H9 (cell line): ENCODE measurements at places on chromosomes 1 and 21. TPM values are rescaled to one million over a fixed set of nuclear protein-coding genes. Genes with fewer than 3 reads are reported as not detected.

NPPA gene
- not detected in 2 replicates for total RNA-seq

- DNase-seq: no peak
Observed at GRCh38 chr1:219058891-219059820, 114.5 kb upstream of the LYPLAL1 start.

PHC2 gene
- total RNA-seq: 8.1 and 9.4 TPM in 2 replicates

MROH9 gene
- total RNA-seq: not detected in 2 replicates

ERI3 gene
- 59.7 and 61.6 TPM in 2 replicates for total RNA-seq

DNA sequence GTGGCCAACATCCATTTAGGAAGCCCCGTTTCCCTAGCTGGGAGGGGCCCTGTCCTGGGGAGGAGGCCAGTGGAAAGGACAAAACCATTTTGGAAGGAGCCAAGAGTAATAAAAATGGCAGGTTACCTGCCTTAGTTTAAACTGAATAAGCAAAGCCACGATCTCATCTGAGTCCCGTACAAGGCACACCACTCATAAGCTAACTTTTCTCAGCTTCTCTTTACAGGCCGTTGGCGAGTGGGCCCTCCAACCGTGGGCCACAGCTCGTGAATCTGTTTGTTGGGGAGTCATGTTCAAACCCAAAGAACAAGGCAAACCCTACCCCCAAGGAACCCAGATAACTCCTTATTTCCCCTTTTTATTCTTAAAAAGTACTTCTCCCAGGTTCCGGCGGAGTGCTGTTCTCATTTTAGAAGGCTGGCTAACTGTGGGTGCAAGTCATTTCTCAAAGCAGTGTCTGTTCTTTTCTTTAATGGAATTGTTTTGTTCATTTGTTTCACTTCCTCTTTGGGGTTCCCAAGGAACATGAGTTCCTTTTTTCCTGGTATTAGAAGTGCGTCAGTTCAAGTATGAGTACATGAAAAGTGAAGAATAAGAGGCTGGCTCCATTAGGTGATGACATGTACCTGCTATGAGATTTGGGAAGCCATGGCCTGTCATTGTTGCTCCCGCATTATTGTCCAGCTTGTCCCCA is 89.0 kb downstream of the PSMG1 start:
- no peak for DNase-seq

DNA sequence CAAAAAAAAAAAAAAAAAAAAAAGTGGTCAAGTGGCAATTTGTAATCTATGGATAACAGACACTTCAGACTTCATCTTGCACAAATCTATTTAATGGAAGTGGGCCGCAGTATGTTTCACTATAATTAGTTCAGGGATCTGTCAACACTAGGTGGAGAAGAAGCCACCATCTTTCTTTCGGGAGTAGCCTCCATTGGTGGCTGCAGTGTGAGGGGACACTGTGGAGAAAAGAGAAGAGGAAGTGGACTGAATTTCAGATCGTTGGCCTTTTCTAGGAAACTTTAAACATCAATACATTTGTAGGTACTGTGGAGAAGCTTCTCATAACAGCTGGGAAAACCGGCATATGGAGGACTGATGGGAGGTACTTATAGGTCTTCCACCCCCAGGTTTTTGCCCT is 8.0 kb upstream of the ELAPOR1 start:
- no peak for DNase-seq

DNA sequence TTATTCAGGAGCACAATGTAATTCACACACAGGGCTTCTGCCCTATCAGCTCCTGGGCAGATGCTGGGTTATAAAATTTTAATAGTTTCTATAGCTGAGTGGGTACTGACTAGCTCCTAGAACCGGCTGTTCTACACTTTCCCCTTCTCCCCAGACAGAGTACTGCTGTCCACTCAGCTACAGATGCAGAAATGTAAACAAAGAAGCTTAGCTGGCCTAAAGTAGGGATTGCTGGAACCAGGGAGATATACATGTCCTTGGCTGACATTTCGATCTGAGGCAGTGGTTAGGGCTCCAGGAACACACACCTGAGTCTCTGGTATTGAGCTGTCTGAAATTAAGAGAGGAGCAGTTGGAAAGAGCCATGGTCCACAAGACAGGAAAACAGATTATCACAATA is 211.5 kb upstream of the USP24 start:
- DNase-seq: no peak

- no peak for DNase-seq
Observed at GRCh38 chr1:194161591-194161990, 975.2 kb upstream of the B3GALT2 start.

SLFNL1 gene
- 0.11 TPM in 1 of 2 replicates, not detected in the other for total RNA-seq

- peak; percentile 40 for DNase-seq
Observed at GRCh38 chr1:61980561-61980960, 214.1 kb upstream of the L1TD1 start.

DNA sequence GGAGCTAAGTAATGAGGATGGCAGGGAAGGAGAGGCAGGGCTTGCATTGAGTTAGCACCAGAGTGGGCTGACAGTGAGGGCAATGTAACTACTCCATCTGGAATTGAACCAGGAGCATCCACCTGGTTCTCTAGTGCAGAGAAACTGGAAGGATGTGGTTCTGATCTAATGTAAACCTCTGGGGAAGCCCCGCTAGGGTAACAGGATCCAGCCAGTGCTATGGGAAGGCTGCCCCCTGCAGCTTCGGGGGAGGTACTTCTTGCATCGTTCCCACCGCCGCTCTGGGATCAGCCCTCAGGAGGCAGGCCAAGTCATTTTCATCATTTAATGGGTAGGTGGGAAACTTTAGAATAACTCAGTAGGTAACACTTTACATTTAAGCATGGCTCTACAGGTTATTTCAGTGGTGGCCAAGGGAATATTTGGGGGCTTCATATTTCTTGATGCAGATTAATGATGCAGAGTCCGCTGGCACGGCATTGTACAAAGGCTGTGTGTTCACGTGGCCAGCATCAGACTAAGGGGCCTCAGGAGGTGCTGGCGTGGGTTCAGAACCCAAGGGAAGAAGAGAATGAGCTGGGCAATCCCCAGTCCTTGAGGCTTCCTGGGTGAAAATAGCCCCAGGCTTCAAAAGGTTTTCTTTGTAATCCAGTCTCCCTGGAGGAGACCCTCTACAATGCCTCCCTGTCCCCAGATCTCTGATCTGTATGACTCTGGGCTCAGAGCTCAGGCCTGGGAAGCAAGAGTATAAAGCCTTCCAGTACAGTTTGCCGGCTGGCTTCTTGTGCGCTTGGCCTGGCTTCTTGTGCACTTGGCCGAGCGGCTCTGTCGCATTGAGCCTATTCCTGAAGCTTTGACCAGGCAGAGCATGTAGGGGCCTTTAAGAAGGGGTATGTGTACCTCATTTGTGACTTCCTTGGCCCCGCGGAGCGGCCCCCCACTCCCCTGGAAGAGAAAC is 26.4 kb upstream of the KAZN start:
- DNase-seq: peak; percentile 77

KMO gene
- total RNA-seq: not detected in 2 replicates

- peak; percentile 82 for DNase-seq
Observed at GRCh38 chr1:59971464-59971911, 44.9 kb upstream of the CYP2J2 start.

GRCh38 chr1:91846007-91846638 is 39.8 kb downstream of the TGFBR3 start:
- no peak for DNase-seq

DNA sequence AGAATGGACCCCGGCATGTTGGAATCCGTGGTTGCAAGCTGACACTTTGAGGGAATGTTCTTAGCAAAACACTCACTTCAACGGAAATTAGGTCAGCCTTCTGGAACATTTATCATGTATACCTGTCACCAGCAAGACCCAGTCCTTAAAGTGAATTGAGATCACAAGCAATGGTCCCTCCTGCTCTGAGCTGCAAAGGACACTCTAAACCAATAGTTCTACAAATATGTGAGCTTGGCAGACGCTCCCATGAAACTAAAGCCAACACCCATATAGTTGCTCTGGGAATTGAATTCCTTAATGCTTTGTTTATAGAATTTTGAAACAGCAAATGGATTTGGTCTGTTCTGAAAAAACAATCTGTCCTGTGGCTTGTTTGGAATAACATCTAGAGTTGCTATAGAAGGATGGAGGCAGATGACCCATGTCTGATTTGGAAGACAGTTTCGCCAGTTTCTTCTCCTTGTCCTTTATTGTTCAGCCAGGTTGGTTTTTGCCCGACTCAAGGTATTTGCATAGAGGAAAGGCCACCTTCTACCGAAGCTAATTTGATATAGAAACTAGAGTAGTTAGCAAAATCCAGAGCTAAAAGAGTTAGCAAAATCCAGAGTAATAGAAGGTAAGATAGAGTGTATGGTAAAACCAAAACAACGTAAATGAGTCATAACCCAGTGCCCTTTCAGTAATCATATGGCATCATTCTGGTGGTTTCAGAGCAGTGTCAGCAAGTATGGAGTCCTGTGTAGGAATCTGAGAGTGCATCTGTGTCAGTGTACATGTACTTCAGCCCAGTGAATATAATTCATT is 236.2 kb downstream of the NFIA start:
- no peak for DNase-seq

DNA sequence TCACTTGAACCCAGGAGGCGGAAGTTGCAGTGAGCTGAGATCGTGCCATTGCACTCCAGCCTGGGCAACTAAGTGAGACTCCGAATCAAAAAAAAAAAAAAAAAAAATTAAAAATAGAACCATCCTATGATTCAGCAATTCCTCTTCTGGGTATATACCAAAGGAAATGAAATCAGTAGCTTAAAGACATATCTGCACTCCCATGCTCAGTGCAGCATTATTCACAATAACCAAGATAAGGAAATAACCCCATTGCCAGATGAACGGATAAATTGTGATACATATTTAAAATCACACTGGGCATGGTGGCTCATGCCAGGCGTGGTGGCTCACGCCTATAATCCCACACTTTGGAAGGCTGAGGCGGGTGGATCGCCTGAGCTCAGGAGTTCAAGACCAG is 23.8 kb downstream of the ALDH9A1 start:
- DNase-seq: no peak

- peak; percentile 69 for DNase-seq
Observed at GRCh38 chr1:179867493-179868330, 9.9 kb downstream of the TOR1AIP2 start.

DNA sequence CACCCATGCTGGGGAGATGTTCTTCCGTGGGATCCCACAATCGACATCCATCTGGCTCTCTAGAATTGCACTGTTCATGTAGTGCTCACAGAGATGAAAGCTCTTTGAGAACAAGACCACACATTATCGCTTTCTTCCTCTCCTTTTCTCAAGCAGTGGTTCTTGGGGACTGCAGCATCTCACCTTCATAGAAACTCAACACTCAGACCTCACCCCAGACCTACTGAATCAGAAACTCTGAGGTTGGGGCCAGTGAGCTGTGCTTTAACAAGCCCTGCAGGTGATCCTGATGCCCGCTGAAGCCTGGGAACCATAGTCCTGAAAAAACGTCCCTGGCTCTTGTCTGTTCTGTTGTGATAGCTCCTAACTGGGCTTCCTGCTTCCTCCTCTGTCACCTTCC is 251.3 kb upstream of the FGGY start:
- no peak for DNase-seq

TMEM125 gene
- total RNA-seq: 19.1 and 19.6 TPM in 2 replicates

DNA sequence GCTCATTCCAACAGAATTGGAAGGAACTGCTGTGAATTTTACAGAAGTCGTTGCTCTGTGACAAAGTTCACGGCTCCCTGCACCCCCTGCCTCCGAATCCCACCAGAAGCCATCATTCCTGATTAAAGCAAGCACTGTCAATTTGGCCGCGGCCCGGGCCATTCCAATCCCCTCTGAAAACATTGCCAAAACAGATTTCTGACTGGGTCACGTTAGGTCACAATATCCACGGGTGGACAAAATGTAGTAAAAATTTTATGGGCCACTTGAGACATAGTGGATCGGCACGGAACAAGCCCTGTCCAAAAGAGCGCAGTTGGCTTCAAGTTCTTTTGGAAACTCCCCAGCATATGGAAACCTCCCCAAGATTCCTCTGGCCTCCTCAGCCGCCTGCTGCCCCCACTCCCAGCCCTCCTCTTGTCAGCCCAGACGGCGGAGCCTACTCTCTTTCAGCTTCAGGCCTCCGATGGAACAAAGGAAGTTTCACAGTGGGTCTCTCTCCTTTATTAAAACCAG is 67.2 kb upstream of the IFNAR2 start:
- DNase-seq: no peak

DNA sequence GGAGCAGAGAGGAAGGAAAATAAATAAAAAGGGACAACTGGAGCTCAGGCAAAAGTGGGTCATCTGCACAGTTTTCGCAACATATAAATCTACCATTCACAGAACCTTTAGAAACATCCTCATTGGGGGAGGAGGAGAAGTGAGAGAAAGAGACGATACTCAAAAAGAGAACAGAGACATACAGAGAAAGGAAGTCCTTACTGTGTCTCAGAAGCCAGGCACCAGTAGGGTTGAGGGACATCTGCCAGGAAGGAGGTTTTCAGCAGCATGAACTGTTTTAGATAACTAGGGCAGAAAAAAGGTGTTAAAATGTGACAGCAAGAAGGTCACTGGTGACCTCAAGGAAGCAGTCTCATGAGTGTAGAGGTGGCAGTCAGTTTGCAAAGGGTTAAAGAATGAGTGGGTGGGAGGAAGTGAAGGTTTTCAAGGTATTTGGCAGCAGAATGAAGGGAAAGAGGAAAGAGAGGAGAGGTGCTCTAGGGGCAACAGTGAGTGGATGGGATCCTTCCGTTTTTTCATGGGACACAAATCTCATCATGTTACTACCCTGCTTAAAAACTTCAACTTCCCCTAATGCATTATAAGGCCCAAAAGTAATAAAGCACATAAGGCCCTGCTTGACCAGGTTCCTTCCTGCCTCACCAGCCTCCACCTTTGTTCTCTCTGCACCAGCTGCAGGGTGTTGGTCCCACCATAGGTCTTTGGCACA is 9.5 kb downstream of the JAK1 start:
- no peak for DNase-seq

DNA sequence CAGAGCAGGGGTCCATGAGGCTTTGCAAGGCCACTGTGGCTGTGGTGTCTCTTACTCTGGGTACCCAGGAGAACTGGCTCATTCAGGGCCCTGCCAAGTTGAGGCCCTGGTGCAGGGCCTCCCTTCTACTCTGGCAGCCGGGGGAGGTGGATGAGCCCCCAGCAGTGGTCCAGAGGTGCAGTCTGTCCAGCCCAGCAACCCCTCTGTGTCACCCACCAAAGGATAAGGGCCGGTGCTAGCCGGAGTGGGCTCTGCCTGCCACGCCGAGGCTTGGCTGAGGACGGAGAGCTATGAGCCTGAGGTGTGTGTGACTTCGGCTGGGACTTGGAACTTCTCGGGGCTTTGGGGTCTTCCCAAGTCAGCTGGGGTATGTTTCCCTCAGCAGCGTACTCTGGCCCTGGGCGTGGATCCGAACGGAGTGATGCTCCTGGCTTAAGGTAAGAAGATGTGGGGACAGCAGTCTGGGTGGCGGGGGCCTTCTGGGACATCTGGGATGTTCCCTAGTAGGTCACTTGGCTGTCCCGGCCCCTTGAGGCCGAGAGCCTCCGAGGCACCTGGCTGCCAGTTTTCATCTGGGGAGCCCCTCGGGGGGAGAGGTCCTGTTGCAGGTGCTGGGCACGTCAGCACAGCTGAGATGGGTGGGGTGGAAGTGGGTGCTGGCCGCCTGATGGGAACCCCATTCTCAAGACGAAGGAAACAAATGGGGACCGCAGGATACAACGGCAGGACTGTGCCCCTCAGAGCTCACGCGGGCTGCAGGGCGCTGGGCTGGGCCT is 25.9 kb downstream of the RUNX3 start:
- peak; percentile 25 for DNase-seq

- DNase-seq: peak; percentile 87
Observed at GRCh38 chr1:157490467-157491165, 61.7 kb downstream of the FCRL5 start.

GRCh38 chr1:6317098-6317760 is 56.3 kb upstream of the GPR153 start:
- no peak for DNase-seq
